Cardiac muscle cell (in vitro differentiated cells and primary cell): ENCODE measurements at places on chromosomes 2 and 18. TPM values are rescaled to one million over a fixed set of nuclear protein-coding genes. Genes with fewer than 3 reads are reported as not detected.

Gene DSG2
- polyA plus RNA-seq: 34.1 and 55.1 TPM in 2 replicates

Gene MYO5B
- polyA plus RNA-seq: 3.0 and 3.4 TPM in 2 replicates

Gene CDC42EP3
- 56.7 and 62.3 TPM in 2 replicates for polyA plus RNA-seq

Gene GATA6
- 104 and 126 TPM in 2 replicates for polyA plus RNA-seq

Gene STPG4
- polyA plus RNA-seq: not detected in 2 replicates

Gene SLC8A1
- 103 and 173 TPM in 2 replicates for polyA plus RNA-seq

Gene CCDC141
- 134 and 260 TPM in 2 replicates for polyA plus RNA-seq

Gene EPHA4
- polyA plus RNA-seq: 21.2 and 27.1 TPM in 2 replicates

Gene CFAP221
- polyA plus RNA-seq: 13.6 and 20.1 TPM in 2 replicates

Gene ZNF892
- 2.6 and 4.7 TPM in 2 replicates for polyA plus RNA-seq

Gene KLF7
- polyA plus RNA-seq: 8.3 and 9.6 TPM in 2 replicates

Gene CYP20A1
- 12.8 and 15.9 TPM in 2 replicates for polyA plus RNA-seq

Gene KCNIP3
- 1.2 and 2.6 TPM in 2 replicates for polyA plus RNA-seq

Gene CPSF3
- polyA plus RNA-seq: 57.5 and 75.5 TPM in 2 replicates

Gene GCKR
- polyA plus RNA-seq: not detected in 2 replicates

Gene TLX2
- polyA plus RNA-seq: not detected in 2 replicates

Gene COPS7B
- polyA plus RNA-seq: 57.6 and 68.0 TPM in 2 replicates

Gene C1QL2
- polyA plus RNA-seq: 0.60 TPM in 1 of 2 replicates, not detected in the other

Gene GREB1
- polyA plus RNA-seq: 27.1 and 36.8 TPM in 2 replicates

Gene STON1
- polyA plus RNA-seq: 4.9 and 7.5 TPM in 2 replicates

Gene CAPN14
- polyA plus RNA-seq: not detected in 2 replicates

Gene UPP2
- 0.31 TPM in 1 of 2 replicates, not detected in the other for polyA plus RNA-seq

Gene SPR
- polyA plus RNA-seq: 9.1 and 21.7 TPM in 2 replicates

Gene NR4A2
- 0.17 and 0.35 TPM in 2 replicates for polyA plus RNA-seq

Gene RAB12
- polyA plus RNA-seq: 9.8 and 12.1 TPM in 2 replicates

Gene TYW5
- 6.3 and 6.4 TPM in 2 replicates for polyA plus RNA-seq
